Hindlimb muscle (tissue), 1 donor: ENCODE measurements at places on chromosomes 3 and 15.

GRCh38 chr15:41254560-41254959 is 23.5 kb downstream of the CHP1 start:
- DNase-seq = no peak

- no peak for DNase-seq
These were observed 500.2 kb upstream of the NR2F2 start for GRCh38 chr15:95830281-95830680.

GRCh38 chr15:23857028-23857641 is 170.0 kb upstream of the NDN start:
- peak; percentile 67 for DNase-seq

- DNase-seq = no peak
These were observed 49.2 kb upstream of the CTSH start for GRCh38 chr15:78993931-78994530.

- peak; percentile 65 for DNase-seq
These were observed 107.1 kb upstream of the FHIT start for GRCh38 chr3:61358364-61358763.

GRCh38 chr3:39191111-39191510 is 1.3 kb downstream of the XIRP1 start:
- no peak for DNase-seq

DNA sequence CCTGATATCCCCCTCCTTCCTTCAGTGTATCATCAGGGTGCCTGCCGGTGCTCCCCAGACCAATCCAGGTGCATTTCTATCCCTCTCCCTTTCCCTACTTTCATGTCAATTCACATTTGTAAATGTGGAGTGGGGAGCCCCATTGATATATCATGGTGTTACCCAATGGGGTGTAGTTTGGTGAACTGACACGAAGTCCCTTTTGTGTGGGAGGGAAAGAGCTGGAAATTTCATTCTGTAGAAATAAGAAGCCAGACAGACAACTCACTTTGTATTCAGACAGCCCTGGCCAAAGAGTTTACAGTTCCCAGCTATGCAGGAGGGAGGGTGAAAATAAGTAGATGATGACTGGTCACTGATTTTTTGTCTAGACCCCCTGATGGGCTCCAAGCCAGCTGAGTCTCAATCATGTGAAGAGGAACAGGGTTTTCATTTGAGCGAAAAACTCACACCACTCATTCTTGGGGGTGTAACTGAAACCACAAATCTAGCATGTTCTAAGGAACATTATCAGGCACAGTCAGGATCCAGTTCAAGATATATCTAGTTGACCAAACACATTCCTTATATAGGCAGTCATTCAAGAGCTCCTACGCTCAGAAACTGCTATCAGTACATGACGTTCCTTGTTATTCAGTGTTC is 58.9 kb downstream of the LMCD1 start:
- DNase-seq = no peak

- DNase-seq = no peak
These were observed 823.9 kb upstream of the CFAP20DC start for GRCh38 chr3:59873576-59874230.

GRCh38 chr3:85570819-85571218 is 612.0 kb downstream of the CADM2 start:
- DNase-seq = no peak

DNA sequence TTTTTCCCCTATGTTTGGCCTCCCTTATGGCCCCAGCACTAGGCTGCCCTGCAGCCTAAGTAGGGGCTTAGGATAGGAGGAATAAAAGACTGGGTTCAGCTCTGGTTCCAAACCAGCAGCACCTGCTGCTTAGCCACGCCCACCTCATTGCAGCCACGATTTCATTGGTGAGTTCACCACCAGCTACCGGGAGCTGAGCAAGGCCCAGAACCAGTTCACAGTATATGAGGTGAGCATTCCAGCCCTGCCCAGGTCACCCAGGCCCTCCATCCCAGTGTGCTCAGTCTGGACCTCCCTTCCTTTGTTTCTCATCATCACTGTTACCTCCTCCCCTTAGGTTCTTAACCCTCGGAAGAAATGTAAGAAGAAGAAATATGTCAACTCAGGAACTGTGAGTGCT is 11.5 kb downstream of the CPNE9 start:
- DNase-seq = no peak

DNA sequence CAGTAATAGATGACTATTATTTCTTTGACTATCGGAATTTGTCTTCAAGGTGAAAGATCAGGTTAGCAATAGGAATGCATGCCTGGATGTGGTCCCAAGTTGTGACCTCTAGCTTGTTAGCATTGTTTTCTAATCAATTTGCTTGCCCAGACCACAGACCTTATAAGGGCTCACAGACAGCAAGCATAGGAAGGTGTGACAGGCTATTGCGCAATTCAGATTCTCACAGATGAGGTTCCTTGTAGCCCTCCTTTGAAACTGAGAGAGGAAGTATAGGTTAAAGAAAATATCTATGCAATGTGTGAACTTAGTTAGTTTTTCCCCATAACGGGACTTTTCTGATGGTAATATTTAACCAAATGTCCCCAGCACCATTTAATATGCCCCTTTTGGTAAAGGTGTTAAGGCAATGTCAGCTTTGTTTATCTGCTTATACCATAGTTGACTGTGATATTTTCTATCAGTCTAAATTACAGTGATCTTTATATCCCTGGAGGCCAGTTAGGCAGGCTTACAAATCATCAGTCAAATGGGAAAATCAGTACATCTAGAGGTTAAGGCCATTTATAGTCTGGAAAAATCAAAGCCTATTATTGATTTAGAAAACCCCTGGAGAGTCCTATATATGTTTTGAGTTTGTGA is 168.1 kb upstream of the MBNL1 start:
- DNase-seq = peak; percentile 5

GRCh38 chr3:98259707-98260106 is 4.3 kb upstream of the OR5H6 start:
- DNase-seq = no peak

DNA sequence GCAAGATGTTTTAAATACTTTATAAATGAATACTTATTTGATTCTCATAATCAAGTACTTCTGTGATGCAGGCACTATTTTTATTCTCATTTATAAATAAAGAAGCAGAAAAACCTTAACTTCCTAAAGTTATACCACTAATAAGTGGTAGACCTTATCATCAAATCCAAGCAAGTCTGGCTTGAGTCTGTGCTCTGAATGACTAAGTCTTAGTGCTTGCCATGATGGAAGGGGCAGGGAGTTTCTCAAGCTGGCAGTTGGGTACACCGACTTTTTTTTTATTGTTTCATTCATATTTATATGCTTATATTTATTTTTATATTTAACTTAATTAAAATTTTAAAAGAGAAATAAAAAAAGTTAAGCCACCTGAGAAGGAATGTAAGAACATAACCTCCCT is 23.6 kb downstream of the SLMAP start:
- no peak for DNase-seq
